ENCODE measurements at places on chromosomes 6 and 20. TPM values are rescaled to one million over a fixed set of nuclear protein-coding genes. Genes with fewer than 3 reads are reported as not detected.

DNA sequence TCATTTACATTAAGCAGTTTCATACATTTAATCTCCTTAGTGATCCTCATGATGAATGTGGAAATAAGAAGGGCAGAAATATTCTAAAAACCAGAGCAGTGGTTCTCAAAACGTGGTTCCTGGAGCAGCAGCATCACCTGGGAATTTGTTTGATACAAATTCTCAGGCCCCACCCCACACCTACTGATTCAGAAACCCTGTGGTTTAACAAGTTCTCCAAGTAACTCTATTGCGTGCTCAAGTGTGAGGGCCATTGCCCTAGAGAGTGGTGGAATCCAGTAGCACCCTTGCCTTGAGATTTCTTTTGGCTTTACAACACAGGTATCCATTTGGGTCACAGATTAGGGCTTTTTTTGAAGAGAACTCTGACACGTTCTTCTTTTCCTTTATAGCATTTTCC, 354.6 kb upstream of the FLRT3 start:
- no peaks in the 10 kb centered on the region for H3K4me1 ChIP-seq
- H3K36me3 ChIP-seq: no peaks in the 10 kb centered on the region
- no peak overlapping the region for H3K27ac ChIP-seq
- no peaks in the 10 kb centered on the region for H3K27me3 ChIP-seq

- no peak overlapping the region for H3K4me3 ChIP-seq
- H3K27ac ChIP-seq: no peak overlapping the region
- H3K27me3 ChIP-seq: no peaks in the 10 kb centered on the region
- no peaks in the 10 kb centered on the region for H3K4me1 ChIP-seq
- H3K36me3 ChIP-seq: no peaks in the 10 kb centered on the region
- no peak for DNase-seq
Observed at GRCh38 chr6:71512256-71512655, 223.6 kb downstream of the OGFRL1 start.

GRCh38 chr6:26311385-26312095, 53.5 kb upstream of the BTN3A2 start:
- no peaks in the 10 kb centered on the region for H3K27me3 ChIP-seq
- H3K36me3 ChIP-seq: no peaks in the 10 kb centered on the region
- H3K4me1 ChIP-seq: peaks cover 17% of the 10 kb centered on the region
- H3K27ac ChIP-seq: peak overlapping the region; percentile 11
- peak overlapping the region; percentile 44 for H3K4me3 ChIP-seq

GRCh38 chr6:6516666-6517458, 71.7 kb upstream of the LY86 start:
- H3K36me3 ChIP-seq: no peaks in the 10 kb centered on the region
- no peaks in the 10 kb centered on the region for H3K4me1 ChIP-seq
- H3K27me3 ChIP-seq: no peaks in the 10 kb centered on the region
- H3K27ac ChIP-seq: no peak overlapping the region

GRCh38 chr6:55782275-55782674, 93.1 kb downstream of the BMP5 start:
- no peaks in the 10 kb centered on the region for H3K27me3 ChIP-seq
- DNase-seq: no peak
- H3K4me3 ChIP-seq: no peak overlapping the region
- no peaks in the 10 kb centered on the region for H3K36me3 ChIP-seq
- no peak overlapping the region for H3K27ac ChIP-seq

- peak overlapping the region; percentile 86 for H3K27ac ChIP-seq
- H3K27me3 ChIP-seq: no peaks in the 10 kb centered on the region
- no peak overlapping the region for H3K4me3 ChIP-seq
- DNase-seq: no peak
Observed at GRCh38 chr6:139290787-139291311, 949 bp downstream of the TXLNB start.

- H3K27ac ChIP-seq: no peak overlapping the region
- H3K4me3 ChIP-seq: no peak overlapping the region
- peaks cover 36% of the 10 kb centered on the region for H3K36me3 ChIP-seq
- H3K27me3 ChIP-seq: no peaks in the 10 kb centered on the region
Observed at GRCh38 chr6:39892490-39893129, 41.7 kb downstream of the MOCS1 start.

DNA sequence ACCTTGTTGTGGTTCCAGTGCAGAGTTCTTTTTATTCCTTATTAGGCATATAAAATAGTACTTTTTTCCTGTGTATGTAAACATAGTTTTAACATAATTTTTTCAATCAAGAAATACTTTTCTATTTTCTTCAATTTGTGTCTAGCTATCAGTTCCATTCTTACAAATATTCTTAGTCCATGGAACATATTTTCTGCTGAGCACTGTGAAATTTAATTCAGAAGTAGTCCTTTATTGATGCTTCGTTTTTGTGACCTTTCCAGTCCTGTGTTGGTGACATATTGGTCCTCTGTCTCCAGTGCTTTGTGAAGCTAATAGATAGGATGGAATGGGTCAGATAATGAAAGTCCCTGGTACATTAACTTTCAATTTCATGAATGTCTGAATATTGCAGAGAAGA, 325.1 kb downstream of the SAMD5 start:
- no peak overlapping the region for H3K4me3 ChIP-seq
- no peaks in the 10 kb centered on the region for H3K4me1 ChIP-seq
- no peak overlapping the region for H3K27ac ChIP-seq
- no peaks in the 10 kb centered on the region for H3K36me3 ChIP-seq
- no peaks in the 10 kb centered on the region for H3K27me3 ChIP-seq
- no peak for DNase-seq

DNA sequence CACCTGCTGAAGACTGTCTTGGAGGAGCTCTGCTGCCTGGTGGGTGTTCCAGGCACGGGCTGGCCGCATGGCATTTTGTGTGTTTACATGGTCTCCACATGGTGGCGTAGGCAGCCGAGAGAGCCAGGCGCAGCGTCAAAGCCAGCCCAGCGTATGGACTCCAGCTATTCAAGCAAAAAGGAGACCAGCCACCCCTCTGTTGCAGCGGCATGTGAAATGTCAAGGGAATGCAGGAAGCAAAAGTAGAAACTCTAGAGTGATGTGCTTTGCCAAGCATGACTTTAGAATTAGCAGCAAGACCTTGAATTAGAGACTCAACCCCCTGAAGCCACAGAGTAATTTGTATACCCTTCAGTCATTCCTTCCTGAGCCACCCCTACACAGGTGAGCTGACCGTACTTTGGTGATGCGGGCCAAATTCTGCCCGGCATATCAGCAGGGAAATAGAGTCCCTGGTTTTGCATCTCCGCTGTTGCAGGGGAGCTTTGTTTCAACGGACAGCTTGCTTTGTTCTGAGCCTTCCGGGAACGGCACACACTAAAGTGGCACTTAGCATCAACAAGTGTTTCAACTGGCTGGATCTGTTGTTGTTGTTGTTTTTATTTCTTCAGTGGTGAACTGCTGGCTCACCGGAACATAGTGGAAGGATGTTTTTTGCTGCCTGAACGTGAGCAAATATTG, 48.5 kb downstream of the FNDC1 start:
- H3K27ac ChIP-seq: no peak overlapping the region
- H3K4me1 ChIP-seq: no peaks in the 10 kb centered on the region
- H3K27me3 ChIP-seq: peaks cover 4% of the 10 kb centered on the region
- H3K36me3 ChIP-seq: no peaks in the 10 kb centered on the region
- DNase-seq: peak; percentile 44

DNA sequence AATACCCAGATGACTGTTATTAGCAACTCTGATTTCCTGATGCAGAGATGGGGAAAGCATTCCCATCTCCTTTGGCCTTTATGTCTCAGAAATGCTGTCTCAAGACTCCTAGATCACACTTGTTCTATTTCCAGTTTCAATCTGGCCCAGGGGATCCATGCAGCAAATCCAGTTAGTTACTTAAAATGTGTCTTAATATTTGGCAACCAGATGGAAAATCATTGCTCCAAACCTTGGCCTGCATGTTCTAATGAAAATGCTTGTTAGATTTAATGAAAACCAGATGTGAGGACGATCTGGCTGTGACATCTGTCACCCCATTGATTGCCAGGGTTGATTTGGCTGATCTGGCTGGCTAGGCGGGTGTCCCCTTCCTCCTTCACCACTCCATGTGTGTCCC, 125.2 kb downstream of the TSHZ2 start:
- no peaks in the 10 kb centered on the region for H3K36me3 ChIP-seq
- H3K4me1 ChIP-seq: no peaks in the 10 kb centered on the region
- no peak for DNase-seq
- H3K4me3 ChIP-seq: no peak overlapping the region

DNA sequence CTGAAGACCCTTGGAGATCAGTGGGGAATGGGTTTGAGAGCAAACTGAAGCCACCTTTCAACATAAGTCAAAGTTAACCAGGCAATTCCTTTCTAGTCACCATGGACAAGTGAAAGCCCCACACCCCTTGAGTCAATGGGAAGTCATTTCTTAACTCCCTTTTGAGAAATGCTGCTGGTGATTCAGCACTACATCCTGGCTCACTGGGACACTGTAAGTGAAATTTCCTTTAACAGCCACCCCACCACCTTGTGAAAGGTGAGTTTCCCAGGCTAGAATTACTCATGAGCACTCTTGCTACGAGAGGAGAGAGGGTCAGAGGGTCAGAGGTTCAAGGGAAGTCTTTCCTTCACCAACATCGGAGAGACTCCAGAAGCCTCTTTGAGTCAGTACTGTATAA, 93.3 kb upstream of the MARCKS start:
- no peak for DNase-seq
- no peak overlapping the region for H3K4me3 ChIP-seq
- H3K36me3 ChIP-seq: no peaks in the 10 kb centered on the region
- no peak overlapping the region for H3K27ac ChIP-seq

GRCh38 chr6:3045369-3045768, 22.9 kb upstream of the RIPK1 start:
- no peak overlapping the region for H3K27ac ChIP-seq
- H3K27me3 ChIP-seq: no peaks in the 10 kb centered on the region
- no peaks in the 10 kb centered on the region for H3K4me1 ChIP-seq

DNA sequence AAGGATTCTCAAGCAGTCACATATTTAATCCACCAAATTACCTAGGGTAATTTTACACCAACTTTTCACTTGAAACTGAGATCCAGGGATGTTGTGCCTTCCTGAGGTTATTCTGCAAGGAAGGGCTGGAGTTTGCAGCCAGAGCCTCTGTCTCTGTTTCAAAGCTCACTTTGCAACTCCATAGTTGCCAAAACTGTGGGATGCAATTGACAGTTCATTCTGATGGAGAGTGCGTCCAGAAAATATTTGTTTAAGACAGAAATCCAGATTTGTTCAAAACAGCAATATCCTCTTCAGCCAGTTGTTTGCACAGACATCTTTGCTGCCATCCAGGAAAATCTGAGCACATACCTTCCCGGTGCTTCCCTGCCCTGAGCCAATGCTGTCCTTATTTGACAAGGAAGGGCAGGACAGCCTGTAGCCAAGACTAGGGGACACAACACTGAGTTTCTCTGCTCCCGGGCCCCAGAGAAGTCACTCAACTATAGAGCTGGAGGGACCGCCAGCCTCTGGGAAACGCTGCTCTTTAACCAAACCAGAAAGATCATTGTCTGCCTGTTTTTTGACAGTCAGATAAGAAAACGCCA, 297.4 kb downstream of the HIVEP2 start:
- no peak for DNase-seq
- no peak overlapping the region for H3K4me3 ChIP-seq
- peaks cover 13% of the 10 kb centered on the region for H3K27me3 ChIP-seq
- no peaks in the 10 kb centered on the region for H3K4me1 ChIP-seq
- no peak overlapping the region for H3K27ac ChIP-seq
- no peaks in the 10 kb centered on the region for H3K36me3 ChIP-seq

DNA sequence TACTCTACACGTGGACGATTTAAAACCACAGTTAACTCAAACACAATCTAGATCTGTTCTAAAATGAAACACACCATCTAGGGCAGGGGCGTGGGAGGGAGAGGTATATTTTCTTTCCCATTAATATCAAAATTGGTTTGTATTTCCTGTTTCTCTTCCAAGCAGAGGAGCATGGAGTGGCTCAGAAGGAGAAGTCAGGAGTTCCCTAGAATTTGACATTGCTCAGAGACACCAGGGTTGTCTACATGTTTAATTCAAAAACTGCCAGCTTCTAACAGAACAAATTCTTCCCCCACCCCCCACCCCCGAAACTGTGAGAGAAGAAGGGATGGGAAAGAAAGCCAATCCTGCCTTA, 2.3 kb downstream of the PREX1 start:
- H3K4me1 ChIP-seq: peaks cover 9% of the 10 kb centered on the region
- no peak overlapping the region for H3K27ac ChIP-seq
- H3K36me3 ChIP-seq: no peaks in the 10 kb centered on the region
- no peak for DNase-seq
- no peak overlapping the region for H3K4me3 ChIP-seq
- no peaks in the 10 kb centered on the region for H3K27me3 ChIP-seq

- no peak overlapping the region for H3K27ac ChIP-seq
- H3K36me3 ChIP-seq: no peaks in the 10 kb centered on the region
- no peak for DNase-seq
- H3K4me1 ChIP-seq: no peaks in the 10 kb centered on the region
Observed at GRCh38 chr20:45578231-45578630, 853 bp downstream of the WFDC8 start.

GRCh38 chr20:22824077-22824476, 211.0 kb upstream of the SSTR4 start:
- H3K27ac ChIP-seq: no peak overlapping the region
- no peaks in the 10 kb centered on the region for H3K4me1 ChIP-seq
- no peak overlapping the region for H3K4me3 ChIP-seq
- H3K27me3 ChIP-seq: no peaks in the 10 kb centered on the region
- no peak for DNase-seq

- H3K4me3 ChIP-seq: no peak overlapping the region
- H3K27ac ChIP-seq: no peak overlapping the region
- no peaks in the 10 kb centered on the region for H3K27me3 ChIP-seq
- H3K4me1 ChIP-seq: no peaks in the 10 kb centered on the region
Observed at GRCh38 chr6:43296780-43297497, 1.1 kb upstream of the SLC22A7 start.

- H3K4me1 ChIP-seq: no peaks in the 10 kb centered on the region
- no peak for DNase-seq
- H3K36me3 ChIP-seq: no peaks in the 10 kb centered on the region
Observed at GRCh38 chr6:101011186-101011585, 130.1 kb upstream of the ASCC3 start.

DNA sequence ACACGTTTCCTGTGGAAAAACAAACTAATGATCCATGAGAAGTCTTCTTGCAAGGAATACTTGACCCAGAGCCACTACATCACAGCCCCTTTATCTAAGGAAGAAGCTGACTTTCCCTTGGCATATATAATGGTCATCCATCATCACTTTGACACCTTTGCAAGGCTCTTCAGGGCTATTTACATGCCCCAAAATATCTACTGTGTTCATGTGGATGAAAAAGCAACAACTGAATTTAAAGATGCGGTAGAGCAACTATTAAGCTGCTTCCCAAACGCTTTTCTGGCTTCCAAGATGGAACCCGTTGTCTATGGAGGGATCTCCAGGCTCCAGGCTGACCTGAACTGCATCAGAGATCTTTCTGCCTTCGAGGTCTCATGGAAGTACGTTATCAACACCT, 35.4 kb downstream of the GCNT2 start:
- H3K36me3 ChIP-seq: no peaks in the 10 kb centered on the region
- DNase-seq: no peak
- no peaks in the 10 kb centered on the region for H3K27me3 ChIP-seq
- H3K4me3 ChIP-seq: no peak overlapping the region
- no peak overlapping the region for H3K27ac ChIP-seq
- no peaks in the 10 kb centered on the region for H3K4me1 ChIP-seq

GRCh38 chr6:121439926-121440325, 4.5 kb downstream of the GJA1 start:
- peak overlapping the region; percentile 88 for H3K27ac ChIP-seq
- peak overlapping the region; percentile 91 for H3K4me3 ChIP-seq
- H3K27me3 ChIP-seq: no peaks in the 10 kb centered on the region
- no peaks in the 10 kb centered on the region for H3K36me3 ChIP-seq
- H3K4me1 ChIP-seq: peaks cover 48% of the 10 kb centered on the region

JPH2 gene
- 2.4 TPM for total RNA-seq

HUS1B gene
- total RNA-seq: 0.32 TPM

GJA10 gene
- not detected for total RNA-seq

FHL5 gene
- 14.3 TPM for total RNA-seq

DNMT3B gene
- total RNA-seq: 0.12 TPM

DDX43 gene
- total RNA-seq: 0.23 TPM

DNAH8 gene
- total RNA-seq: not detected

RBM24 gene
- not detected for total RNA-seq

GSTA2 gene
- 4.9 TPM for total RNA-seq
